ENCODE measurements at places on chromosomes 2 and 18.

DNA sequence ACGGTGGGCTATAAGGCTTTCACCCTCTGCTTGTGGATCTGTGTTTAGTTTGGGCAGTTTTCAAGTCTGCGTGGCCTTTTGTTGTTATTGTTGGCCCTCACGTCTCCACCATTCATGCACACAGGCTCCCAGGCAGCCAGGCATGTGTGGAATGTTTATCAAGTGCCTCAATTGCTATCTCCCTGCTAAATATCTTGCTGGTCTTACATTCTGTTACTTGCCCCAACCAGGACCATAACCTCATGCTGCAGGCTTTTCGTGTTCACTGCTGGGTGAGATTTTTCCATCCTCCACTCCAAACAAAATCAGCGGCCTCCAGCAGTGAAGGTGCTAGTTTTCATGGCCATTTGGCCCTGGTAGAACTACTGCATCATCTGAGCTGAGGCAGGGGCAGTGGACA, 63.0 kb upstream of the DSC1 start:
- DNase-seq, result no peak

DNA sequence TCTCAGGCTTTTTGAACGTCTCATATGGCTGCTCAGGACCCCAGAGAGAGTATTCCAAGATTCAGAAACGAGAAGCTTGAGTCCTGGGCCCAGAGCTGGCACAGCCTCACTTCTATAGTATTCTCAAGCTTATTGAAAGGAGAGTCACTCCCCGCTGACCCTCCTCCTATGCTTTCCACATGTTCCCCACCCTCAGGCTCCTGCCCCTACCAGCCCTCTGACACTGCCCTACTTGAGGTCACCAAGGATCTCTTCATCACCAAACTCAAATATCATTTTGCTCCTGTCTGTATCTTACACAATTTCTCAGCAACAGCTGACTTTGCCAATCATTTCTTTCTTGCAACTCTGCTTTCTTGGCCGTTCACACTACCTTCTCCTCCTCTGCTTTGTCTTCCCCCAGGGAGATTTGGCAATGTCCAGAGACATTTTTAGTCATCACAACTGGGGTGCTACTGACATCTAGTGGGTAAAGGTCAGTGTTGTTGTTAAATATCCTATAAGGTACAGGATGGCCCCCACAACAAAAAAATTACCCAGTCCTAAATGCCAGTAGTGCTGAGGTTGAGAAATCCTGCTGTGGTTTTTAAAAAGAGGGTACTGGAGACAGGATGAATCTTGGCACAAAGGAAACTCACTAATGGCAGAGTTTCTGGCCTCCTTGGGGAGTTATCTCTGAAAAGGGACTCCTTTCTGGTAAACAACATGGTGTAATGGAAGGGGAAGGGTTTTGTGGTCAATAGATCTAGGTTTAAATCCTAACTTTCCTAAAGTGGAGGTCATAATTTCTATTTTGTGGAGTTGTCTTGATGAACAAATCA, 26.9 kb upstream of the INSIG2 start:
- DNase-seq, result no peak

DNA sequence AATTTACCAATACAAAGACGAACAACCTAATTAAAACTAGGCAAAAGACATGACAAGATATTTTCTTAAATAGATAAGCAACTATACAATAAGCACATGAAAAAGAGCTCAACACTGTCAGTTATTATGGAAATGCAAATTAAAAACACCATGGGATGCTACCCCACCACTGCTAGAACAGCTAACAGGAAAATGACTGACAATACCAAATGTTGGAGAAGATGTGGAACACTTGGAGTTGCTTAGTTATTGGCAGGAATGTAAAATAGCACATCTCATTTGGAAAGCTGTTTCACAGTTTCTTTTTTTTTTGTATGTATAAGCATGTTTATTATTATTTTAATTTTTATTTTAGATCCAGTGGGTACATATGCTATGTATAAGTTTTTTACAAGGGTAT, 84.4 kb downstream of the CYRIA start:
- DNase-seq, result no peak

DNA sequence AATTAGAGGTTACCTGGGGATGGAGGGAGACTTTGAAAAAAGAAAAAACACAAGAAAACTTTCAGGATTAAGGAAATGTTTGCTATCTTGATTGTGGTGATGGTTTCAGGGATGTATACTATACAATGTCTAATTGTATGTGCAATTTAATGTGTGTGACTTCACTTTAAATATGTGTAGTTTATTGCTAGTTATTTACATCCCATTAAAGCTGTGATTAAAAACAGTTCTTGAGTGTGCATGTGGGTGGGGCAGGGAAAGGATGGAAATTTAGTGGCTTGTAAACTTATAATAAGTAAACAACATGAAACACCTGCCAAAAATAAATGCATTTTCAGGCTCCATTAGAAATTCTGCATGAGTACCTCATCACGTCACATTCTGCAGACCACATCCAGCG, 167.0 kb downstream of the MYO5B start:
- no peak for DNase-seq

- no peak for DNase-seq
Observed at GRCh38 chr2:158805255-158805654, 10.1 kb downstream of the DAPL1 start.

GRCh38 chr2:237231593-237231992, 145.9 kb downstream of the COPS8 start:
- no peak for DNase-seq

GRCh38 chr2:200905618-200906296, 16.6 kb downstream of the NIF3L1 start:
- DNase-seq, result peak; percentile 42

GRCh38 chr2:150438654-150439053, 48.8 kb downstream of the RND3 start:
- DNase-seq, result no peak

DNA sequence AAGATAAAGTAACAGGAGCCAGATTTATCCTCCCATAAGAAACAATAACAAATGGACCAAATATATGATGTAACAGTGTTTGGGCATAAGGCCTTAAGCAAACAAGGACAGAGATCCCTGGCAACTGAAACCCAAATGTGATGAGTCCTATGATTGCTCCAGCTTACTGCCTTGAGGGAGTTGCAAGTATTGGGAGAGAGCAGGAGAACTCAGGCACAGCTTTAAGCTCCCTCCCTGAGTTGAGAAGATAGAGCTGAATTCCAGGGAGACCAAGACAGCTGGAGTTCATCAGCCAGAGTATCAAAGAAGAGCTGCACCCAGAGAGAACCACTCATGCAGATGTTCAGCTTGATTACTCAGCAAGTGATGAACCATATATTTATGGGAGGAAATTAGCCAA, 814.5 kb upstream of the RAB6C start:
- DNase-seq, result no peak

DNA sequence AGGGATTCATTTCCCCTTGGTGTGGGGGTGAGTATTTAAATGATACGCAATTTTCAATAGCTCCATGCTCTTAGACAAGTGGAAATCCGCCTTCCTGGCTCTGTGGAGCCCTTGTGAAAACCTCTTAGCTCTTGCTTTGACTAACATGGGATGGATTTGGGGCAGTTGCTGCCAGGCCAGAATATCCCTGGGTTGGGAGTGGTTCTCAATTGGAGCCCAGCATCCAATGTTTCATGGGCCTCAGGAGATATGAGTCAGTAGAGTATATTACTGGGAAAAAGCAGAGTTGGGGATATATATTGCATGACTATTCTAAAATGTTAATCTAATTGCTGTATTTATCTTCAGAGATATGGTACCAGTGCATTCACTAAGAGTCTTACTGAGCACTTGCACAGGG, 104.4 kb upstream of the IL1R2 start:
- DNase-seq, result no peak

DNA sequence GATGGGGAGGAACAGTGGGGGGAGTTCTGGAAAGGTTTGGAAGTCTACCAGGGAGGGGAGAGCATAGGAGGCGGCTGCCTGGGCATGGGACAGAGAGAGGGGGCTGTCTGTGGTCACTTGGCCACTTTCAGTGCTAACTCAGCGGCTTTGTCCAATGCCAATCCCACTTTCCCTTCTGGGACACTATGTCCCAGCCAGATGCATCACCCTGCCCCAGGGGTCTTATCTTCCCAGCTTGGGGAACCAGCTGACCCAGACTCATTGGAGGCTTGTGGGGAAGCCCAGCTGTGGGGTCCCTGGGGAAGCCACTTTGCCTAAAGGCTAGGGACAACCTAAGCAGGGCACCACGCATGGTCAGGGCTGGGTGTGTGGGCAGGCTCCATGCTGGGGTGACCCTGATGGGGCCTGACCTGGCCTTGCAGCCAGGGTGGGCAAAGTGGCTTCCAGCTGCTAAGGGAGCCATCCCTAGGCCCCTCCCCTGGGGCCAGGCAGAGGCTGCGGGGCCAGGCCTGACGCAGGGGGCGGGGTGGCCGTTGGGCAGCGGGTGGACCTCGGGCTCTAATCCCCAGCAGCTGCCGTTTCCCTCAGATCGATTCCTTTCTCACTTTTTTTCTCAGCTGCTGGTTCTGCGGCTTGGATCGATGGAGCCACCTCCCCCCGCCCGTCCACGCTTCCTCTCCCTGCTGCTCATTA, 1.6 kb upstream of the ASIC4 start:
- DNase-seq, result no peak

- DNase-seq, result no peak
Observed at GRCh38 chr2:227428731-227429285, 41.1 kb upstream of the SCYGR1 start.

DNA sequence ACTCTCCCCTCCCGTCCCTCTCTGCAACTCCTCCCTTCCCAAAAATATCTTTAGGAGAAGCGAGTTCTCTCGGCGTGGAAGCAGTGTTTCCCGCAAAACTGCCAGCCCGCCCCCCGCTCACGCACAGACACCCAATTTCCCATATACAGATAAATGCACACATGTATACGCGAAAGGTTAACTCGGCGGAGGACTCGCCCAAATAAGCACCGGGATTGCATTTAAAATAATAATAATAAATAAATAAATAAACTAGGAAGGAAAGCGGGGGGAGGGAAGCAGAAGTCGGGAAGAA, 70.0 kb upstream of the PSMD14 start:
- no peak for DNase-seq

DNA sequence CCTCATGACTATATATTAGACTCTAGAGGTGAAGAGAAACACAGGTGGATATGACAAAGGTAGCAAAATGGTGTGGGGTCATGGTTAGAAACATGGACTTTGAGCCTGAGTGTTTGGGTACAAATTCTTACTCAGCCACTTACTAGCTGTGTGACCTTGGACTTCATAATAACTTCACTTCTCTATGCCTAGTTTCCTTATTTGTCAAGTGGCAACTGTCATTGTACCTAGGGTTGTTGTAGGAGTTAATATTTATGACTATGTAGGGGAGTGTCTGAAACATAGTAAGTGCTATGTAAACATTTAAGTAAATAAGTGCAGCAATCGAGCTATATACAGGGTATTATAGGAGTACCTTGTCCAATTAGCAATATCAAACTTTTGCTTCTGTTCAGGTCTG, 49.7 kb upstream of the RAPH1 start:
- DNase-seq, result no peak

DNA sequence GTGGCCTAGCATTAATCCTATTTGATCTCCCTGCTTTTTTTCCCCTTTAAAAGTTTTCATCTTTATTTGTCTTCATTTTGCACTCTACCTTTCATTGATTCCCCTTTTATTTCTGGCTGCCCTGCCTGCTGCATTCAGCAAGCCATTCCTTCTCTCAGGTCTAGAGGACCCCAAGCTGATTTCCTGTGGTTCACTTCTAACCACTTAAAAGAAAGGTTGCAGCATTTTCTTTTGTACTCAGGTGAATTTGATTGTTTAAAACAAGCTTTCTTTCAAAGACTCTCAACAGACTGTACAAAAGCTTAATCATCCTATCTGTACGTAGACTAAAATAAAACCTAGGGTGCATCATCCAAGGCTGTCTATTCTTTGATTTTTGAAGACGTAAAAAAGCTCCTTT, 160.3 kb downstream of the CSRNP3 start:
- no peak for DNase-seq

- DNase-seq, result no peak
Observed at GRCh38 chr2:25606892-25607291, 66.5 kb downstream of the DTNB start.

- DNase-seq, result no peak
Observed at GRCh38 chr2:116145031-116145430, 1669.5 kb upstream of the DDX18 start.

DNA sequence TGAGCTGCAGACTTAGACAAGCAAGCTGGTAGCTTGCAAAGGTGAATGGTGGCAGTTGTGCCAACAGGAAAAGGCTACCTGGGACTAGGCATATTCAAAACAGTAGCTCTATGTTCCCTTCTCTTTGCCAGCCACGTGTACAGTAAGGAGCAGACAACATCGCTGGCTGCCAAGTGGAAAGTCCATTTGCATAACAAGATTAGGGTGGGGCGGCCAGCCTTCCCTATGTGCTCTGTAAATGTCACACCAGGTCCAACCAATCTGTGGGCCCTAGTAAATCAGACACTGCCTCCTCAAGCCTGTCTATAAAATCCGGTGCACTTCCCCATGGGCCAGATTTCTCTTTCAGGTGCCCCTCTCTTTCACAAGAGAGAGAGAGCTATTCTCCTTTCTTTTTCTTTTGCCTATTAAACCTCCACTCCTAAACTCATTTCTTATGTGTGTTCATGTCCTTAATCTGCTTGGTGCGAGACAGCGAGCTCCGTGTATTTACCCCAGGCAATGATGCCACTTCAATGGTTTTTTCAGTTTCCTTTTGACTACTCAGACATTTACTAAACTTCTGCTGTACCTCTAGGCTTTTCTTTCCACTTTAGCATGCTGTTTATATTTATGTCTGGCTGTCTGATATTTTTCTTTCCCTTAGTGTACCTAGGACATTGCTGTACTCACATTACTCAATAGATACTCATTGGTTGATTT, 297.4 kb upstream of the GCFC2 start:
- no peak for DNase-seq
